Upper lobe of left lung (tissue), 6 donors: ENCODE measurements at places on chromosomes 13 and 19.

GRCh38 chr19:56707821-56708220, 36.3 kb upstream of the ZNF835 start:
- DNase-seq = no peak

- DNase-seq = no peak
Observed at GRCh38 chr19:15037586-15037985, 11.7 kb upstream of the CASP14 start.

- peak; percentile 87 for DNase-seq
Observed at GRCh38 chr19:19643158-19644053, at the start of gene GMIP. GMIP (minus strand) TSS chr19:19643657; CDS start chr19:19643529, 128 bp downstream.

DNA sequence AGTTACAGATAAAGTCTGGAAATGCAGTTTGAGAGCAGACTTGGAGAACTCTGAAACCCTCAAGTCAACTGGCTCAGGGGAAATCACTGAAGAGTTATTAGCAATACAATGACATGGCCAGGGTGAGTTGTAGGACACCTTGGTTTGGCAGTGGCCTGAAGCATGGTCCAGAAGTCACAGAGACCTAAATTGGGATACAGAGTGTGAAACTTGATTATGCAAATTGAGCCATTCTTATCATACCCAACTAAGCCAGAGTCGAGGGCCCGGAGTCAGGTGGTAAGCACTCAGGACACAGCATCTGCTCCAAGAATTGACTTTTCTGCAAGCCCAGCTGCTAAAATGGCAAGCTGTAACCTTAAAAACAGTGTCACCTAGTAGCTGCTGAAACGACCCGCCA, 224.5 kb downstream of the DCLK1 start:
- no peak for DNase-seq

DNA sequence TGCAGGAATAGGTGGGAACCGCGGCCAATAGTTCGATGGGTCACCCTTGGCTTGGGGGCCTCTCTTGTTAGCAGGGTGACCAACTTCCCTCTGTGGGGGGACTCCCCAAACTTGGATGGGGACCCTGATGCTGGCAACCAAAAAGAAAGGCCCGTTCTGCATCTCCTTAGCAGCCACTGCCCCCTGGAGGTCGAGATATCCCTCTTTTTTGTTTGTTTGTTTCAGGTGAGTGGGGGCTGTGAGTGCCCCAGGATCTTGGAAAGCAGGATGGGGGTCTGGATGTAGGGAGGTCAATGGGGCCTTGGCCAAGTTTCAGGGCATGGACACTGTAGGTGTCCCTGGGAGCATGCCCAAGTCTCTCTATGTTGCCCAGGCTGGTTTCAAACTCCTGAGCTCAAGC, 7.7 kb upstream of the CRTC1 start:
- DNase-seq = no peak

DNA sequence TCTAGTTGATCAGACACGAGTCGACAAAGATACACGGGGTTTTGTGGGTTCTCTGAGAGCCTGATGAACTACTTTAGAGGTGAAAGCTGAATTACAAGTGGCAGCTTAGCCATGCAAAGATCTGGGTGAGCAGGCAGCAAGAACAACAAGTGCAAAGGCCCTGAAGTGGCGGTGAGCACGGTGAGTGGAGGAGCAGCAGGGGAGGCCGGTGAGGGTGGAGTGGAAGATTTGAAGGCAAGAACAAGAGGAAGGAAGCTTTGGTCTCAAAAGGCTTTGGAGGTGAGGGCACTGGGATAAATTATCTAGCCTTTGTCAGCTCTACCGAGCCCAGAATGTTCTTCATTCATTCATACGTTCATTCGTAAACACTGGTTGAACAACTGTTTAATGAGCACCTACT, 1.4 kb downstream of the ZNF865 start:
- DNase-seq = no peak
